ENCODE measurements at places on chromosomes 12 and 14. TPM values are rescaled to one million over a fixed set of nuclear protein-coding genes. Genes with fewer than 3 reads are reported as not detected.

Gene PSEN1
- total RNA-seq = 38.7 TPM

Gene ALDH2
- 7.9 TPM for total RNA-seq

Gene C12orf56
- total RNA-seq = 9.3 TPM

Gene GSC
- total RNA-seq = 0.97 TPM

Gene STRAP
- 236 TPM for total RNA-seq

Gene KLHL33
- 0.35 TPM for total RNA-seq

Gene TAS2R7
- total RNA-seq = not detected

Gene ITPK1
- total RNA-seq = 101 TPM

Gene CLEC9A
- total RNA-seq = not detected

DNA sequence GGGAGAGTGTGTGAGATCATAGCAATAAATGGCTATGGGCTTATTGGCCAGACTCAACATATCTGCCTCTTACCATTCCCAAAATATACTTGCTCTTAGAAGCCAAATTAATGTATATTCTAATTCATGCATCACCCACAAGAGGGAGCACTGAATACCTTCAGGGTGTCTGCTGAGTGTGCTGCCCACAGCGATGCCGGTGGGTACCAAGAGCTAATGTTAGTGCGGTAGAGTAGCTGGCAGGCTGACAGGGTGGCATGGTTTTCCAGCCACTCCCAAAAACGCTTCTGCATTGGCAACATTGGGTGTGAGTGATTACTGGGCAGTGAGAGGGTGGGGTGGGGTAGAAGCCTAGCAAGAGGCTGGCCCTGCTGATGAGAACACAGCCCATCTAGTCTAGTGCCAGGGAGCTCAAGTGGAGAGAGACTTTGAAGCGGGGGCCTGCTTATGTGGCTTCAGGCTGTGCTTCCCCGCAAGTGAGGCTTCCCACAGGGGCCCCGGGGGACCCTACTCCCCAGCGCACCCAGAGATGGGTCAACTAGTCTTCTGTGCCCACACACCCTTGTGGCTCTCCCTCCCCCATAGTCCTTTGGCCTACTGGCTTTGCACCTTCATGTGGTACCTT, 9.2 kb upstream of the PLEKHD1 start:
- H3K4me1 ChIP-seq = no peaks in the 10 kb centered on the region
- DNase-seq = peak; percentile 65
- no peak overlapping the region for H3K4me3 ChIP-seq
- no peaks in the 10 kb centered on the region for H3K36me3 ChIP-seq
- H3K27ac ChIP-seq = no peak overlapping the region

DNA sequence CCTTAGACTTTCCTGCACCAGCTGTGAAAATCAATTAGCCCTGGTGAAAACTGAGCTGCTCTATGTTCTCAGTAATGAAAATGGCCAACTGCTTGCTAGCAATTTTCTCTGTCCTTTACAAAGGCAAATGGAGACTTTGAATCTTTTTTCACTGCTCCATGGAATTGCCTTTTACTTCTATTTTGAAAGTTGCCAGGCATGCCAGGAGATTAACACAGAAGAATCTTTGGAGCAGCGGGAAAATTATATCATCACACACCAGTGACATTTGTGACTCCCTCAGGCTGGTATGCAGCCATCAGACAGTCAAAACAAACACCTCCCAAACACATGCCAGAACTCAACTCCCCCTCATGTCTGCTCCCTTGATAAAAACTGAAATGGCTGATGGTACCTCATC, 872.0 kb upstream of the FLRT2 start:
- H3K4me1 ChIP-seq = no peaks in the 10 kb centered on the region
- H3K27ac ChIP-seq = no peak overlapping the region
- no peaks in the 10 kb centered on the region for H3K27me3 ChIP-seq
- H3K36me3 ChIP-seq = no peaks in the 10 kb centered on the region

DNA sequence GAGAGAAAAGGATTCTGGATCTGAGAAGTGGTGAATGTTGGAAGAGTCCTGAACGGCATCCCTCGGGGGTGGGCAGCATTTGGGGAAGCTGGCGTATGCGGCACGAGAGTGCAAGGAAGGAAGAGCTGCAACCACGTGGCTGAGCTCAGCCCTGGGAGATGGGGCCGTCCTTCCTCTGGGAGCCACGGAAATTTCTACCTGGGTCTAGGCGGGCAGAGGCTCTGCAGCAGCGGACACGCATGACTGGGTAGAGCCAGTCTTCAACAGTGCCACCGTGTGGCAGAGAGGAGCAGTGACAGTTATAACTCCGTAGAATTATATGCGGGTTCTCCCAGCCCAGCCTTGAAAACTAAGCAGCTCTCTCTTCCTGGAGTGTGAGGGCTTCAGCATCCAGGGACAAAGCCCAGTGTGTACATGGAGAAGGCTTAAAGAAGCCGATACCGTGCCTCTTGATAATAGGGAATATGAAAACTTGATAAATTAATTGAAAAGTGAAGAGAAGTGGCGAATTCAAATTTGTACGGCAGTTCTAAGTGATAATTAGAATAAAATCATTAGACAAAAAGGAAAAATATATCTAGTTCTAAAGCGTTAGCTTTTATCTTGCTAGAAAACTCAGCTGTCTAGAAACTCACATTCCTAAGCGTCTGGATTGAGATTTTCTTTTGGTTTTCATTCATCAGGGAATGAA, 82.9 kb upstream of the STXBP6 start:
- peak overlapping the region; percentile 34 for H3K4me3 ChIP-seq
- no peak overlapping the region for H3K27ac ChIP-seq
- peak; percentile 92 for DNase-seq

GRCh38 chr14:86858031-86858430, 1135.0 kb downstream of the GALC start:
- no peak overlapping the region for H3K4me3 ChIP-seq
- no peaks in the 10 kb centered on the region for H3K4me1 ChIP-seq
- no peaks in the 10 kb centered on the region for H3K36me3 ChIP-seq
- no peaks in the 10 kb centered on the region for H3K27me3 ChIP-seq
- DNase-seq = no peak

DNA sequence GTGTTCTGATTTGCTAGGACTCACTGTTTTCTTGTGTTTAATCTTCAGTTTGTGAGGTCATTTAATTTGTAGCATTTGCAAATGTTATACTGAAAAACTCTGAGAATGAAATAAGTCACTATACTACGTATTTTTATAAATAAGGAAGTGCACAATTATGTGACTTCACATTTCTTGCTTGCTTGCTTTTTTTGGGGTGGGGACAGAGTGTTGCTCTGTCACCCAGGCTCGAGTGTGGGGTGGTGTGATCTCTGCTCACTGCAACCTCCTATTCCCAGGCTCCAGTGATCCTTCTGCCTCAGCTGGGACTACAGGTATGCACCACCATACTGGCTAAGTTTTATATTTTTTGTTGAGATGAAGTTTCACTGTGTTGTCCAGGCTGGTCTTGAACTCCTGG, 32.7 kb downstream of the RBM25 start:
- H3K27ac ChIP-seq = no peak overlapping the region
- no peaks in the 10 kb centered on the region for H3K27me3 ChIP-seq
- H3K4me3 ChIP-seq = no peak overlapping the region
- H3K4me1 ChIP-seq = no peaks in the 10 kb centered on the region
- no peak for DNase-seq

DNA sequence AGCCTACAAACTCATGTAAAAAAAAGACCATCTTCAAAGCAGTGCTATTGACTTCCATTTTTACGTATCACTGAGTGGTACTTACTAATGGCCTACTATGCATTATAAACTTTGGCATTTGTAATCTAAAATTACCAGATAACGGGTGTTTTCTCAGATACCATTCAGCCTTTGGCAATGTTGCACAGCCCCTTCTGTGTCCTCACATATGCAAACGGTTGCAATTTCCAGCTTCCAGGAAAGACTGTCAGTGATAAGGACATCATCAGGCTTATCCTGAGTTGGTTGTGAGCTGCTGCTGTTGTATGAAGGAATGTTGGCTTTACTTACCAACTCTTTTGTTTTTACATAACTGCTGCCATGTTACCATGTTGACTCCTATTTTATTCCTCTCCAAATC, 1.6 kb upstream of the SLC6A13 start:
- H3K27ac ChIP-seq = no peak overlapping the region
- no peaks in the 10 kb centered on the region for H3K4me1 ChIP-seq
- H3K27me3 ChIP-seq = no peaks in the 10 kb centered on the region
- H3K36me3 ChIP-seq = no peaks in the 10 kb centered on the region
- no peak overlapping the region for H3K4me3 ChIP-seq

GRCh38 chr14:42224053-42224888, 617.6 kb downstream of the LRFN5 start:
- no peaks in the 10 kb centered on the region for H3K36me3 ChIP-seq
- H3K4me1 ChIP-seq = no peaks in the 10 kb centered on the region
- H3K27ac ChIP-seq = no peak overlapping the region
- no peaks in the 10 kb centered on the region for H3K27me3 ChIP-seq

DNA sequence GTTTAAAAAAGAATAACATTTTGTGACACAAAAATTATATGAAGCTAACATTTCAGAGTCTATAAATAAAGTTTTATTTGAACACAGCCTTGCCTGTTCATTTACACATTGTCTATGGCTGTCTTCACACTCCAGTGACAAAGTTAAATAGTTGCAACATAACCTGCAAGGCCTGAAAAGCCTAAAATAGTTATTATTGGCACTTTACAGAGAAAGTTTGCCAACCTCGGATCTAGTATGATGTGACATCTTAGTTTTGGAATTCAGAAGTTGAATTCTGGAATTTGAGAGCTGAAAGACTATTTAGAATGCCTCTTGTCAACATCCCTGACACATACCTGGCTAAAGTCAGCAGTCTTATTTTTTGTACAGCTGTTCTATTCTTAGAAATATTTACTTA, 68.3 kb downstream of the DYRK2 start:
- no peaks in the 10 kb centered on the region for H3K27me3 ChIP-seq
- H3K4me3 ChIP-seq = no peak overlapping the region
- no peaks in the 10 kb centered on the region for H3K36me3 ChIP-seq
- no peak overlapping the region for H3K27ac ChIP-seq
- DNase-seq = no peak

- no peaks in the 10 kb centered on the region for H3K4me1 ChIP-seq
- no peak overlapping the region for H3K27ac ChIP-seq
- no peak for DNase-seq
- no peak overlapping the region for H3K4me3 ChIP-seq
- H3K27me3 ChIP-seq = no peaks in the 10 kb centered on the region
These were observed 70.6 kb downstream of the TMEM132C start for GRCh38 chr12:128337431-128338170.

GRCh38 chr12:10368206-10369171, 21.4 kb downstream of the KLRK1 start:
- no peak overlapping the region for H3K27ac ChIP-seq
- no peaks in the 10 kb centered on the region for H3K27me3 ChIP-seq
- DNase-seq = no peak
- H3K4me3 ChIP-seq = no peak overlapping the region
- H3K36me3 ChIP-seq = no peaks in the 10 kb centered on the region
- peaks cover 47% of the 10 kb centered on the region for H3K4me1 ChIP-seq

DNA sequence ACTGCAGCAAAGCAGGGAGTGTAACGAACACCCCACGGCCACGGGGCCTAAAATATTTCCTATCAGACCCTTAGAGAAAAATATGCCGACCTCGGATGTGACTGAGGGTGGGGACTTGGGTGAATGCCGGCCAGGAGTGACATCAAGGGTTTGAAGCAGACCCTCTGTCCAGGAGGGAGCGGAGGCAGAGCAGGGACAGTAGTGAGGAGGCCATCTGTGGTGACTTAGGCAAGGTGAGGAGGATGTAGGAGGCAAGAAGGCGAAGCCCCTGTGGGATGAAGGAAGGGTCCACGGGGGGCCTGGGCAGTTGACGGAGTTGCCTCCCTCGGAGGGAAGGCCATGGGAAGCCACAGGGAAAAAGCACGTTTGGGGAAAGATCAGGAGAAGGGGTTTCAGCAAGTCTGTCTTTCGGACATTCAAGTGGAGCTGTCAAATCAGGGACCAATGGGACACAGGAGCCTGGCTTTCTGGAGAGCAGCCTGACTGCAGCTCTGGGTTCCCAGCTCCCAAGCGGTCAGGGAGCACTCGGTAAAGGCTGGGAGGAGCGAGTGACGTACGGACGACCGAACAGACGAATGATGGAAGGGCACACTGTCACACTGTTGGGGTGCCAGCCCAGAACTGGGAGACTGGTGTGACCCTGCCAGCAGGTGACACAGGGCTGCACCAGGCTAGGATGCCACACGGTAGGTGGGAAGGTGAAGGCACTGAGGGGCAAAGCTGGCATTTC, 74.3 kb downstream of the MOK start:
- H3K4me1 ChIP-seq = peaks cover 2% of the 10 kb centered on the region
- no peak overlapping the region for H3K27ac ChIP-seq
- no peak overlapping the region for H3K4me3 ChIP-seq
- no peaks in the 10 kb centered on the region for H3K36me3 ChIP-seq
- H3K27me3 ChIP-seq = no peaks in the 10 kb centered on the region

- no peak overlapping the region for H3K27ac ChIP-seq
- H3K27me3 ChIP-seq = no peaks in the 10 kb centered on the region
- H3K4me1 ChIP-seq = no peaks in the 10 kb centered on the region
- H3K36me3 ChIP-seq = peaks cover 3% of the 10 kb centered on the region
- DNase-seq = no peak
- H3K4me3 ChIP-seq = no peak overlapping the region
These were observed 242.0 kb downstream of the BMP4 start for GRCh38 chr14:53714495-53715192.

GRCh38 chr14:97456958-97457357, 659.8 kb downstream of the VRK1 start:
- no peak for DNase-seq
- no peak overlapping the region for H3K4me3 ChIP-seq
- H3K27me3 ChIP-seq = peaks cover 13% of the 10 kb centered on the region
- H3K4me1 ChIP-seq = peaks cover 15% of the 10 kb centered on the region
- no peak overlapping the region for H3K27ac ChIP-seq

DNA sequence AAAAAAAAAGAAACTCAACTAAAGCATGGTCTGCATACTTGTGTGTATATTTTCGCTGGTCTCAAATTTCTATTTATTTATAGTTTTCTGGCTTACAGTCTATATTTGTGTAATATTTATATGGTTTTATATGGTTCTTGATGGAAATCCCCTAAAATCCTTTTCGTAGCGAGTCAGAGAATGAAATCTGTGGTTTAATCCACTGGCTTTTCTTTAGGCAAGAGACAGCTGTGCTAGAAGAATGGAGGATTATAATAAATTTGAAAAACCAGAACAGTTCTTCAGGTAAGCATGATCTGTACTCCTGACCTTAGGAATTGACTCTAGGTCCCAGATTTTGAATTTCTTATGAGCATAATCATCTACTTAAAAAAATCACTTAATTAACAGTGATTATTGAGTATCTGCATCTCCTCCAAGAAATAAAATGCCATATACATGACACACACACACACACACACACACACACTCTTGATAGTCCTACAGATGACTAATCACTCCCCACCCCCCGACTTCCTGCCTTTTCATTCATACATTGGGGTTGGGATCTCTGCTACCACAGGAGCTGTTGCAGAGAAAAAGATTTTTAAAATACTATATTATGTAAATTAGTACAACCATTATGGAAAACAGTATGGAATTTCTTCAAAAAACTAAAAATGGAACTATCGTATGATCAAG, 113.4 kb downstream of the CRADD start:
- H3K4me1 ChIP-seq = peaks cover 14% of the 10 kb centered on the region
- H3K36me3 ChIP-seq = no peaks in the 10 kb centered on the region
- no peaks in the 10 kb centered on the region for H3K27me3 ChIP-seq
- DNase-seq = peak; percentile 12
- H3K4me3 ChIP-seq = no peak overlapping the region

All from GM23338 (cell line).